ENCODE measurements at places on chromosomes 7 and 10.

DNA sequence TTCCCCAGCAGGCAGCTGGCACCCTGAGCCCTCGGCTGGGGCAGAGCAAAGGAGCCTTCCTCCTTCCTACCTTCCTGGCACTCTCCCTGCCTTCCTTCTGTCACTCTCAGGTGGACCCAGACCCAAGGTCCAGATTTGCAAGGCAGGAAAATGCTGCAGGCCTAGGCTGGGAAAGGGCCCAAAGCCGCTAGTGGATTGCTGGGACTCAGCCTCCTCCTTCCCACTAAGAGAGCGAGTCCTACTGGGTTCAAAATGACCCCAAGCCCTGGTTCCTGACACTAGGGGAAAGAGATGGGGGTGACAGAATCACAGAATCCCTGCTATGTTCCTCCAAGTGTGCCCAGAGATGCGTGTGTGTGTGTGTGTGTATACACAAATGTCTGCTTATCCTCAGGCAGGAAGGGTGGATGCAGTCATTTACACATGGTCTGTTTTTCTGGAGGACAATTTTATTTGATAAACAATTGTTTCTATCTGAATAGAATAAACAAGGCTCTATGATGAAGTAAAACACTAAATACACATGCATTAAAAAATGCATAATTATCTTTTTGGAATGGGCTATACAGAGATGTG lies 1.3 kb upstream of the PLAU start:
- no peak for DNase-seq

DNA sequence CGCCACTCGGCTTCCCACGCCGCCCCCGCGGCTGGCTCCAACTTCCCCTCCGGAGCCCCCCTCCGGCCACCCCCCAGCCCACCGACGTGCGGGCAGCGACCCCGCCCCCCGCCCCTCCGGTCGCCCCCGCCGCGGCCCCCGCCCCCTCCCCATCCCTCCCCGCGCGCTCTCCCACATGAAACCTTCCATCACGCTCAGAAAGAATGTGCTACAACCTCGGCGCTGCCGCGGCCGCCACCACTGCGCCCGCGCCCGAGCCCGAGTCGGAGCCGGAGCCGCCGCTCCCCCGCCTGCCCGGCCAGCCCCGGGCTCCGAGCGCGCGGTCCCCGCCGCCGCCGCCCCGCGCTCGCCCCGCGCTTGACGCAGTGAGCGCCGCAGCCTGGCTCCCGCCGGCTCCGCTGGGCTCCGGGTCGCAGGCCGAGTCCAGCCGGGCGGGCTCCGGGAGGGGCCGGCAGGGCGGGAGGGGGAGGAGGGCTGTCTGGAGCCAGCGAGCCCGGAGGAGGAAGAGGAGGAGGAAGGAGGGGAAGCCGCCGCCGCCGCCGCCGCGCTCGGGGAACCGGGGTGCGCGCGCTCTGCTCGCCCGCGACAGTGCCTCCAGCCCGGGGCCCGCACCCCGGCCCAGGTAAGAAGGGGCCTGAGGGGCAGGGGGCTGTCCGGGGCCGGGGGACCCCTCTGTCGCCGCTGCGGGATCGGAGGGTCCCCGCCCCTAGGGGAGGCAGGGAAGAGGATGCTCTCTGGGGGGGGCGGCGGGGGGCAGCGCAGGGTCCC lies 4.3 kb upstream of the ELFN1 start:
- no peak for DNase-seq

DNA sequence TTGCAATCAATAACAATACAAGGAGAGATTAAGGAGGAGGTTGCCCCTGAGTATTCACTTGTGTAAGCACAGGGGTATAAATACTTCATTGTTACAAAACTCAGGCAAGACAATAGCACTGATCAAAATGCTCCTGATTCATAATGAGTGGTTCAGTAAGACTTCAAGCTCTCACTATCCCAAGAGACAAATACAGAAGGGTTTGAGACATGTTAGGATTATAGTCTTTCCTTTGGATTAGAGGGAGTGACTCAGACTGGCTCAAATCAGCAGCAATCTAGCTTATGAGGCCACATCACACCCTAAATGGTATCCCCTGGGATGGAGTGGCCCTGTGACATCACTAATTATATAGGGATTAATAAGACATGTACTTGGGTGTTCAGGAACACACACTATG lies 167.2 kb upstream of the HGF start:
- no peak for DNase-seq

GRCh38 chr10:61262486-61263261 lies 190.5 kb downstream of the TMEM26 start:
- DNase-seq = no peak

DNA sequence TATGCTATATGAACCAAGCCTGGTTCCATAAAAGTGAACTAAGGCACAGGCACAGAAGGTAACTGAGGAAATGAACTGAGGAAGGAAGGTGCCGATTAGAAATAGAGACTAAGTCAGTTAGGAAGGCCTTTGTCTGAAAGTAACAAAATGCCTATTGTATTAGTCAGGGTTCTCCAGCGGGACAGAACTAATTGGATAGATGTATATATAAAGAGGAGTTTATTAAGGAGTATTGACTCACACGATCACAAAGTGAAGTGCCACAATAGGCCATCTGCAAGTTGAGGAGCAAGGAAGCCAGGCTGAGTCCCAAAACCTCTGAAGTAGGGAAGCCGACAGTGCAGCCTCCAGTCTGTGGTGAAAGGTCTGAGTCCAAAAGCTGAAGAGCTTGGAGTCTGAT lies 13.9 kb upstream of the PLXNA4 start:
- no peak for DNase-seq

- no peak for DNase-seq
Measured at GRCh38 chr7:152677808-152678670, 2.1 kb upstream of the XRCC2 start.

DNA sequence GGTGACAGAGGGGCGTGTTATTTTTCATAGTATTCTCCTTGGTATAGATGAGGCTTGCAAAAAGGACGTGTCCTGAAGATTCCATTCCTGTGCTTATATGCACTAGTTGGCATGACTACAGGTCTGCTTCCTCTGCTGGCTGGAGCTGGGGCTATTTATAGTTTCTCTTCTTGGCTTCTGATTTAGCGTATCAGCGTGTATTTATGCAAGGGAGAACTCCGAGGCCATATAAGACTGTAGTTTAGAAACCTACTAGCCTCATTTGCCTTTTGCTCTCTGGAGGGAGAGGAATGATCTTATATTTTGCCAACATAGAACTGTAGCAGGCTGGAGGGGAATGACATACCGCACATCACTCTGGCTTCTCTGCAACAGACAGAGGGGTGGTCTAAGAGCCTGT lies 39.7 kb downstream of the CACNB2 start:
- DNase-seq = peak; percentile 75

DNA sequence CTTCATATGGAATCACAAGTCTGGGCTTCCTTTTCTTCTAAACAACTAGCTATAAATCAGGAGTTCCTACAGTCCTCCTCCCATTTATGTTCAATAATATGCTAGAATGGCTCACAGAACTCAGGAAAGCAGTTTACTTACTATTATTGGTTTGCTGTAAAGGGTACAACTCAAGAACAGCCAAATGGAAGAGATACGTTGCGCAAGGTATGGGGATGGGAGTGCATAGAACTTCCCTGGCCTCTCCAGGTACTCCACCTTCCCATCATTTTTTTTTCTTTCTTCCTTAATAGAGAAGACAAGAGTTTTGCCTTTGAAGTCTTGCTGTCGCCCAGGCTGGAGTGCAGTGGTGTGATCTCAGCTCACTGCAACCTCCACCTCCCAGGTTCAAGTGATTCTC lies 27.1 kb upstream of the SEMA4G start:
- DNase-seq = no peak

Measured in femur (tissue), 1 donor.